ENCODE measurements at places on chromosomes 5 and 9.

DNA sequence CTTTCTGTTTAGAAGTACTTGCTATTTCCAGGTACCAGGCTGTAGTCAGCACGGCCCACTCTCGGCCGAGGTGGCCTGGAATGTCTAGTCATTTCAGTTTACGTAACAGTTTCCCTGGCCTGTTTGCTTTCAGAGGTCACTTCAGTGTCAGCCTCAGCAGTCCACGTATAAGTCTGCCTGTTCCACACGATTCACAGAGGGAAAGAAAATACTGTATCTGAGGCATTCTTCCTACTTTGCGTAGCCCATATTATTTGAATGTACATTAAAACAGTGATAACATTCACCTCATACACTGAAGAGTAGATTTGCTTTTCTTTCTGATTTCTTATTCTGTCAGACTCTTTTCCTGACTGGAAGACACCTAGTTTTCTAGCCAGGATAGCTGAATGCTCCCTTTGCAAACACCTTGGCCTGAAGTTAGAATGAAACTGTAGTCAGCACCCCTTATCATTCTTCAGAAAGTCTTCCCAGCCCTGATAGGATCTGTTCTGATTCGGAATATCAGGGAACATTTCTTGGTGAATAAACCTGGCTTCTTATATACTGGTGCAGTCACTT lies 140.9 kb downstream of the AOPEP start:
- DNase-seq, result peak; percentile 84

DNA sequence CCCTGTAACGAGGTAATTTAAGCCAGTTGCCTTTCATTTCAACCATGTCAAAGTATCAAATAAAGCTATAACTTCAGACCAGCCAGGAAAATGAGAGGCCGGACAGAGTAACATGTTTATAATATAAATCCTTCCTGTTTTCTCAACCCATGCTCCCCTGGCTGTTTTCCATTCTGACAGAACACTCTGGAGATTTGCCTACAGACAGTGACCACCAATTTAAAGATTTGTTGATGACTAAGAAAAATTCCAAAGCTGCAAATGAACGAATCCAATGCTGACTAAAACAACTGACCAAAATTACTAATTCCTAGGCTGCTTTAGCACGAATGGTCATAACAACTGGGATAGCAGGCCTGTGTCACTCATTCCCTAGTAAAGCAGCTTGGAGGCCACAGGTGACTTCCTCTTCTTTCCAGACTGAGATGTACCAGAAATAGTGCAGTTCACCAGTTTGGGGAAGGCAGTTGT lies 141.4 kb downstream of the AOPEP start:
- DNase-seq, result peak; percentile 99

DNA sequence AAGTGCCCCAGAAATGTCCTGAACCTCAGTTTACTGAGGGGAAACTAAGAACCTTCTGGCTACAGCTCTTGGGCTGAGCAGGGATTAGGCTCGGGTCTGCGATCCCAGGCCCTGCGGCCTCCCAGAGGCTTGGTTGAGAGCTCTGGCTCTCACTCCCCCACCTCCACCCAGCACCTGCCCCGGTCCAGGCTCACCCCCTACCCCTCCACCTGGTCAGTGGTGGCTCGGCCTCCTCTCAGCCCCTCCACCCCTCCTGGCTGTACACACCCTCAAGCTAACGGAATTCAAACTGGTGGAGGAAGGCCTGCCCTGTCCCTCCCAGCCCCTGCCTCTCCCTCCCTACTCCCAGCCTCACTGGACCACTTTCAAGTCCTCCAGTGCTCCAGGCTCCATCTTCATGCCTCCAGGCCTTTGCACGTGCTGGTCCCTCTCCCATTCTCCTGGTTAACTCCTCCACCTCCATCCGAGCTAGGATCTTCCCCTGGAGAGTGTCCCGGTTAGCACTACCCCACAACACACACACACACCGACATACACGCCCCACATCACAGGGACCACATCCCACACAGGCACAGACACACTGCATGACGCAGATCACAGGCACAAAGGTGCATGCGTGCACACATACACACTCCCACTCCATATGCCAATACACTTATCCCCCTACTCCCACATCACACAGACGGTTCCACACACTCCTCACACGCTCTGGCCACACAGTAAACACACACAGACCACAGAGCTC lies 130.9 kb downstream of the C9orf50 start:
- DNase-seq, result no peak

- DNase-seq, result no peak
These were observed 67.0 kb upstream of the NEK6 start for GRCh38 chr9:124190761-124191160.

- DNase-seq, result no peak
These were observed 1.7 kb downstream of the MEGF9 start for GRCh38 chr9:120712539-120713031.

- DNase-seq, result no peak
These were observed 30.0 kb upstream of the FOXB2 start for GRCh38 chr9:76989501-76989900.

- peak; percentile 12 for DNase-seq
These were observed 114.8 kb upstream of the ALDH1B1 start for GRCh38 chr9:38277601-38278200.

DNA sequence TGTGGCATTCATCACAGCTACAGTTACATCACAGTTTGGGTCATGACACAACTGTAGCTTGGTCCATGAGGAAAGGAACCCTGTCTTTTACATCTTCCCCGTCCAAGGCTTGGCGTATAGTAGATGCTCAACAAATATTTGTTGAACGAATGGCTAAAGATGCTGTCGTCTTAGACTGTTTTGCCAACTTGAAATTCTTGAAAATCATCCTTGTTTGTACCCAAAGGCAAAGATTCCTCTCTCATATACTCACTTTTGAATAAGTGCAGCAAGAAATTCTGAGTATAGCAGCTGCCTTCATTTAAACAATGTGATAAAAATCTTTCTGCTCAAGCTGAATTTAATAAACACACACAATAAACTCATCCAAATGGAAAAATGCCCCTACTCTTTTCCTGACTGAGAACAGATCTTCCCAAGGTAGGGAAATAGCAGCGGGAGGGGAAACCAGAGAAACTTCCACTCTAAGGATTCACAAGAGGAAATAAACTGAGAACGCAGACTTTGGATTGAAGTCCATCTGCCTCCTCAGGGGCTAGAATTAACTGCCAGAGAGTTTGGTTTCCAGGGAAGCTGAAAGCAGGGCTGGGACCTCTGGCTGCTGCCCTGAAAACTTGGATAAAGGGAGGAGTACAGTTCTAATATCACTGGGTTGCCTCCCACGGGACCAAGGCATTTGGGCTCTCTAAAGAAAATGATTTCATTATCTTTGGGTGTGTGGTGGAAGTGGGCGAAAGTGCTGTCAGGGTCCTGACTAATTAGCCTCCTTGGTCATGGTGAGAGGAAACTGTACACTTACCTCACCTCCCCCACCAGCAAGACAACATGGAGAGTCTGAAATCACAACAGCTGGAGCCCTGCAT lies 99.1 kb downstream of the DPYSL3 start:
- no peak for DNase-seq

DNA sequence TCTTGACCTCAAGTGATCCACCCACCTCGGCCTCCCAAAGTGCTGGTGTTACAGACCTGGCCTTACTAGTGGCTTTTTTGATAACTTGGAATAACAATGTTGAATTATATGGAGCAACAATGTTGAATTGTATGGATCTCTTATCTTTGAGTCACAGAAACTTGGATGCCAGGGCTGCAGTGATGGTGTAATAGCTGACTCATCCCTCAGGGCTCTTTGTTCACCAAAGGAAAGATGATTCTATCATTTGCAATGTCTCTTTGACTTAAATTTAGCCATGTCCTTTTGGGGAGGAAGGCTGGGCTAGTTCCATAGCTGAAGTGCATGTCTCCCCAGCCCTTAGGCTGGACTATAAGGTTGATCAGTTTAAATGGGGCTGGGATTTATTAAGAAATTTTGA lies 172.3 kb downstream of the PDZD2 start:
- DNase-seq, result peak; percentile 77

DNA sequence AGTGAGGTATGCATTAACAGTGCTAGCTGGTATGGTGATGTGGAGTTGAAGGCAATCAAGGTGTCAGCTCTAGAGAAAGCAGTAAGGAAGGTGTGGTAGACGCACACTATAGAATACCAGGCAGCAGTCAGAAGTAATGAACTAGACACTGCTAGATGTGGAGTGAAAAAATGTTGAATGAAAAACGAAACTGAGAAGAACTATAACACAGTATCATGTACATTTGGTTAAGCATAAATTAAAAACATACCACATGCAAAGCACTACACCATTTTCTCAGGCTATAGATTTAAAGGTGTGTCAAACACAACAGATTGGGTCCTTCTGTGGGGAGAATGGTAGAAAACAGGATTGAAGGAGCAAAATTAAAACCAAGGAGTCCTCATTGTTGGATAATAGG lies 15.4 kb downstream of the ZNF622 start:
- DNase-seq, result no peak
